LNCaP clone FGC (cell line): ENCODE measurements at places on chromosomes 16 and 17.

GRCh38 chr16:50776037-50776436 is 34.2 kb downstream of the CYLD start:
- DNase-seq = no peak

GRCh38 chr17:2962729-2963128 is 100.7 kb downstream of the OR1D5 start:
- no peak for DNase-seq

DNA sequence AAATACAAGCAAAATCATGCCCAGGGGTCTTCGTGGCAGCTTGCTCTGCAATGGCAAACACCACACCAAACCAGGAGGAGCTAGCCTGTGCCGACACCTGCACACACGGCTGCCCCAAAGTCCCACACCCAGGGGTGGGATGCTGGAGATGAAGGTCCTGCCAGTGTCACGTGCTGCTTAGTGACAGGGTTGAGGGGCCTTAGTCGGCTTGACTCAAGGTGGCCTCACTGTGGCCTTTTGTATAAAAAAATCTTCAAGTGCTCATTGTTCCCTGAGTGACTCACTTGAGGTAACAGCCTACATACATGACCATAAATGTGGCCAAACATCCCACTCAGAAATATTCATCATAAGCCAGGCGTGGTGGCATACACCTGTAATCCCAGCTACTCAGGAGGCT is 7.3 kb downstream of the TRIM65 start:
- no peak for DNase-seq

- no peak for DNase-seq
Measured at GRCh38 chr16:6279286-6279685, 1053.4 kb upstream of the RBFOX1 start.

DNA sequence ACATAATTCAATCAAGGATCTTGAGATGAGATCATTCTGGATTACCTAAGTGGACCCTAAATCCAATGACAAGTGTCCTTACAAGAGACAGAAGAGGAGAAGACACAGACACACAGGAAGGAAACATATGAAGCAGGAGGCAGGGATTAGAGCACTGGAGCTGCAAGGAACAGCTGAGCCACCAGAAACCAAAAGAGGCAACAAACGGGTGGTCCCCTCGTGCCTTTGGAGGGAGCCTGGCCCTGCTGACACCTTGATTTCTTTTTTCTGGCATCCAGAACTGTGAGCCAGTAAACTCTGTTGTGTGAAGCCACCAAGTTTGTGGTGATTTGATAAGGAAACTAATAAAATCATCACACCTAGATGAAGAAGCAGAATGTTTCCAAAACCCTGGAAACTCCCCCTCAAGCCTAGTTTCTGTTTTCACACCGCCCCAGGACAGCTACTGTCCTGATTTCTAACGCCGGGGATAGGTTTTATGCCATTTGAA is 115.2 kb downstream of the PITPNC1 start:
- no peak for DNase-seq

- no peak for DNase-seq
Measured at GRCh38 chr17:18070861-18071340, 16.8 kb upstream of the DRG2 start.
